ENCODE measurements at places on chromosomes 2 and 18.
A peak's percentile ranks its signal among the peaks of the same experiment; 100 is the strongest.

- peak; percentile 47 for DNase-seq
Observed at GRCh38 chr2:39437522-39438296, 624 bp upstream of the MAP4K3 start.

DNA sequence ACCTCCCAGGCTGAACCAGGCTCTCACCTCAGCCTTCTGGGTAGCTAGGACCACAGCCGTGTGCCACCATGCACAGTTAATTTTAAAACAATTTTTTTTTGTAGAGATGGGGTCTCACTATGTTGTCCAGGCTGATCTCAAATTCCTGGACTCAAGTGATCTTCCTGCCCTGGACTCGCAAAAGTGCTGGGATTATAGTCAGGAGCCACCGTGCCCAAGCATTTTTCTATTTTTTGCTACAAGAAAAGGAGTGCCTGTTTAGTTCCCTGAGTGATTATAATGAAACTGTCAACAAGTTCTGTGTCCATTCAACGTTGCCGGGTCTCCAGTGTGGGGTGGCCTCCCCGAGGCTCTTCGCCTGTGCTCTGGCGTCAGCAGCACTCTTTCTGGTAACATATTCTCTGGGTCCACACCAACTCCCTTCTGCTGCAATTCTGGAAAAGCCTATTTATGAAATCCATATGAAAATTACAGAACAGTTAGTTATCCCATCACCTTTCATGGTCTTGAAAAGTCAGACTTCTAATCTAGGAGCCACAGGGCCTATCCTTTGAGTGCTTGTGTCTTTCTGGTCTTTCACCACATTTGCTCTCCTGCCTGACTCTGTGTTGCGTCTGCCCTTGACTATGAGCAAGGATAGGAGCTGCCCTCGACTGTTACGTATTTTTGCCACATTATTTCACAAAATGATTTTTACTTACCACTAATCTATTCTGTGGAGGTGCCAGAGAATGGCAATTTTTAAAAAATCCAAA lies 172.7 kb downstream of the SOCS6 start:
- DNase-seq, result no peak

DNA sequence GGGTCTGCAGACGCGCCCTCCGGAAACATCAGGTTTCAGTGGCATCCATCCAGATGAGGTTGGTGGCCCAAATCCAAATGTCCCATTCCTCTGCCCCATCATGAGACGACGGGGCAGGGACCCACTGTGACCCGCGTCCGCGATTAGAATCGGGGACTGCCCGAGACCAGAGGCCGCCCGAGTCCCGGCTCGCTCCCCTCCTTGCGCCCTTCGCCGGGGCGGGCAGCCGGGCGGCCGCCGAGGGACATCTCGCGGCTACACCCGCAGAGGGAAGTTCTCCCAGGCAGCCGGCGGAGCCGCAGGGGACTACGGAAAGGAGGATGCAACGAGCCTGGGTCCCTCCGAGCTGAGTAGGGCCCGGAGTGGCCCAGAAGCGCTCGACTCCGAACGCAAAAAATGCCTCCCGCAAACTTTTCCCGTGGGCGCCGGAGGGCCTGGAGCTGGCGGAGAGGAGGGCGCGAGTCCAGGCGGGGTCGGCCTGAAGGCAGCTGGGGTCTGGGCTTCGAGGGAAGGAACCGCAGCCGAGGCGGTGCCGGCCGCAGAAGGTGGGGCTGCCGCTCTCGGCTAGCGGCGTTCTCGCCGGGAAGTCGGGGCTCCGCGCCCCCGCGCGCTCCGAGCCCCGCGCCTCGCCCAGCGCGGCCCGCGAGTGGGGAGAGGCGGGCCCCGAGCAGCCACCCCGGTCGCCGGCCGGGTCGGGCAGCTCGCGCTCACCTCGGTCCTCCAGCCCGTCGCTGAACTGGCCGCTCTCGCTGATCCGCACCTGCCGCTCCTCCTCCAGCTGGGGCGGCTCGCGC lies 580 bp downstream of the TMEM163 start:
- DNase-seq, result no peak

GRCh38 chr2:191318729-191319078 lies 73.5 kb downstream of the MYO1B start:
- DNase-seq, result no peak

DNA sequence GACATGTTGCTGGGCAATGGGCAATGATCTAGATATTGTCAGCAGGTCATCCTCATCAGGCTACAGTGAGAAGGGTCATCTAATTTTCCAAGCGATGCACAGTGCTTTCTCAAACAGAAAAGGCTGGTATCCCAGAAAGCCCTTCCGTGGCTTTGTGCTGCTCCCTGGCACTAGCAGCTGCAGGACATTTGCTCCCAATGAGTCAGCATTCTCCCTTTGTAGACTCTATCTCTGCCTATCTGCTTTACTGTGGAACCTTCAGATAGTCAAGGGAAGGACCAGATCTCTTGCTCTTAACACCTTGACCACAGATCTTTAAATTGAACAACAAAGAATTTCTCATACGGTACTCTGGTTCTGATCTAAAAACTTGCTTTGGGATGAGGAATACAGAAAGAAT lies 101.4 kb downstream of the CDH2 start:
- DNase-seq, result no peak

GRCh38 chr18:59059140-59059539 lies 80.5 kb upstream of the SEC11C start:
- no peak for DNase-seq

- no peak for DNase-seq
Observed at GRCh38 chr2:10159086-10159485, 36.5 kb downstream of the RRM2 start.

DNA sequence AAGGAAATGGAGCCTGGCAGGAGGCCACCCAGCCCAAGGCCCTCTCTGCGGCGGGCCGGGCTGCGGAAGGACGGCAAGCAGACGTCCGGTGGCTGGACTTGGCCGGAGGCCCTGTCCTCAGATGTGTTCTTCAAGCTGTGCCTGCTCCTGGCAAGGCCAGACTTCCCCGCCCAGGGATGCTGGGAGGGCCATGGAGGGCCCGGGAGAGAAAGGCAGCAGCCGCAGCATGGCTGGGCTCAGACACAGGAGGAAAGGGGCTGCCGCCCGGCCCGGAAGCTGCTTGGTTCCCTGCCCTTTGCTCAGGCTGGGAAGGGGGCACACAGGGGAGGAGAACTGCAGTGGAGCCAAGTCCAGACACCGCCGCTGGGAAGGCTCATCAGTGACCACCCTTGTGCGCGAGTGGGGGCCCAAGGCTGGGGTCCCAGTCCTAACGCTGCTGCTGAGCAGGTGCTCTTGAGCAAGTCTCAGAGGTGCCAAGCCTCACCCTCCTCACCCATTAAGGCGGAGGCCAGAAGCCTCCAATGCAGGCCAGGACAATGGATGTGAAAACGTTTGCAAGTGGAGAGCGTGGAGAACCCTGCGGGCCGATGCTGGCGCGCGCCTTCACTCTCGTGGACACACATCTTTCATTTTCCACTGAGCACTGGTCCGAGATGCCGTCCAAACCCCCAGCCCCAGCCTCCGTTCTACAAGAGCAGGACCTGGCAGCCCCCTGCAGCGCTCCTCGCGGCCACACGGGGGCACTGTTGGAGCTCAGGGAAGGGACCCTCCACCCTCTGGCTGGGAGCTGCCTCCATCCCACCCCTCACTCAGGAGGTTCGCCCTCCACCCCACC lies 7.9 kb downstream of the CROCC2 start:
- DNase-seq, result peak; percentile 75

DNA sequence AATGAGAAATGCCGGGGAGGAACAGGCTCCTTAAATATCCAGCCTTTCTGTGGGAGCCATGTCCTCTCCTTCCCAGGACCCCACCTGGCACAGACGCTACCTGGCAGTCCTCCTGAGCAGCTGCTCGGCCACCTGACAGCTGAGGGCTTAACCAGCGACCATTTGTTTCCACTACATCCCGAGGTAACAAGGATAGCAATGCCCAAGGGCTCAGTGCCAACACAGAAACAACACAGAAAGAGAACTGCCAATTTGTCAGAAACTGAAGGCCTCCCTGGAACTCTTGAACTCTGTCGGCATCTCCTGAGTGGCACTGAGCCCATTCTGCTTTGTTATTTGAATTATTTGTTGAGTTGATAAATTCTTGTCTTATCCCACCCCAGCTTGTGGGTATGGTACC lies 122.2 kb upstream of the ARHGAP28 start:
- DNase-seq, result no peak

GRCh38 chr2:209425471-209426071 lies 1.7 kb downstream of the MAP2 start:
- peak; percentile 36 for DNase-seq

GRCh38 chr2:233428438-233428837 lies 74.1 kb downstream of the DGKD start:
- DNase-seq, result no peak

- no peak for DNase-seq
Observed at GRCh38 chr2:67772216-67773170, 290.3 kb downstream of the C1D start.

DNA sequence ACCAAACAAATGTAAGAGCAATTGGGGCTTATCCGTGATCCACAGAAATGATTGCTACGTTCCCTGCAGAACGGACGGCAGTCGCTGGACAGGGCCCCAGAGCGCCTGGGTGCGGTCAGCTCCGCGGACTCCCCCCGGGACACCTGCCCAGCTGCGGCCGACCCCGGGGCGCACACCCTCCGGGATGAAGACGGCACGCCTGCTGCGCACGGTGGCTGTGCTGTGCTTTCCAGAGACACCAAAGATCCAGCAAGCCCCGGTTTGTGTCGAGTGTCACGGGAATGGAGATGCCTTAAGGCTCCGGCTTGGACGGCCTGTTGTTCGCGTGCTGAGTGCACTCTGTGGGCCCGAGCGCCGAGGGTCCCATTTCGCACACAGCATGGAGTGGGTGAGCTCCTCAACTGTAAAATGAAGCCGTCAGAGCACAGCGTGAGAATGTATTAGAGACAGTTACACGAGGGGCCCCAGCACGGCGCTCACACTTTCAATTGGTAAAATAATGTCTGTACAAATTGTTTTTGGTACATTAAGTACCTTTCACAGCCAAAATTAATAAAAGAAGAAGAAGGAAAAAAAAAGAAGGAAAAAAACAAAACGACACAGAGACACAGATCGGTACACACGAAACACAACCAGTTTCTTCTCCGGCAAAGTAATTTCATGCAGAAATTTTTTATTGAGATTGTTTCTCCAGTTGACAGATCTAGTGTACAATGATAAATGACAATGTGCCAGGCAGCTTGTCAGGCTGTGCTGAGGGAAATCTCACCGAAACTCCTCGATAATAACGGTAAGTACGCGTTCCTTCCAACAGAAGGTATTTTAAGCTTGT lies 615.8 kb upstream of the SALL3 start:
- no peak for DNase-seq

GRCh38 chr2:51424418-51424817 lies 392.5 kb upstream of the NRXN1 start:
- no peak for DNase-seq

- DNase-seq, result no peak
Observed at GRCh38 chr2:67225287-67225973, 171.7 kb upstream of the ETAA1 start.

- DNase-seq, result no peak
Observed at GRCh38 chr18:67581178-67581577, 64.7 kb upstream of the DSEL start.

DNA sequence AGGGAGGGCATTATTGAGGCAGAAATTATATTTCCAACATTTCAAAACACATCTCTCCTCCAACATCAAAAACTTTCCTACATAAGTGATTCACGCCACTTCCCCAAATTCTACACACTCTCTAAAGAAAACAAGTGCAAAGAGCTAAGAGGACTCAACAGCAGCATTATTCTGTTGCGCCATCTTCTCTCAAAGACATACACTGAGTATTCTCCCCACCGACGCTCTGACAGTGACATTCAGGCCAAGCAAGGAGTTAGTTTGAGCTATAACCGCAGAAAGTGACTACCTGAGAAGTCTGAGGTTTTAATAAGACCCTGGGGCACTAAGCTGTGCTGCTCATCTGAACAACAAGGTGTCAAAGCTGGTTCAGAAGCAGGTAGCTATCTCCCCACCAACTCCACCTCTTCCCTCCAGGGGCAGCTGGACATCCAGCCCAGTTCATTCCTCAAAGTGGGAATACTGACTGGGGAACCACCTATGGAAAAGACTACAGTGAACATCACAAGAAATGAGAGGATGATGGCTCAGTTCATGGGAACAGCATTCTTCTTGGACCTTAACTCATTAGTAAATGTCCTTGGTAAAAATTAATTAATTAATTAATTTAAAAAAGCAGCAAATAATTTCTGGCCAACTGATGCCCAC lies 309.5 kb upstream of the CCDC68 start:
- DNase-seq, result no peak

- DNase-seq, result peak; percentile 49
Observed at GRCh38 chr18:50879302-50880118, 592 bp downstream of the ME2 start.

GRCh38 chr2:29134933-29135332 lies 19.7 kb downstream of the CLIP4 start:
- DNase-seq, result no peak

GRCh38 chr18:48905513-48905912 lies 45.3 kb downstream of the SMAD7 start:
- no peak for DNase-seq

GRCh38 chr2:67516899-67517530 lies 119.9 kb downstream of the ETAA1 start:
- DNase-seq, result no peak

GRCh38 chr2:236671896-236672562 lies 102.4 kb downstream of the ACKR3 start:
- no peak for DNase-seq

DNA sequence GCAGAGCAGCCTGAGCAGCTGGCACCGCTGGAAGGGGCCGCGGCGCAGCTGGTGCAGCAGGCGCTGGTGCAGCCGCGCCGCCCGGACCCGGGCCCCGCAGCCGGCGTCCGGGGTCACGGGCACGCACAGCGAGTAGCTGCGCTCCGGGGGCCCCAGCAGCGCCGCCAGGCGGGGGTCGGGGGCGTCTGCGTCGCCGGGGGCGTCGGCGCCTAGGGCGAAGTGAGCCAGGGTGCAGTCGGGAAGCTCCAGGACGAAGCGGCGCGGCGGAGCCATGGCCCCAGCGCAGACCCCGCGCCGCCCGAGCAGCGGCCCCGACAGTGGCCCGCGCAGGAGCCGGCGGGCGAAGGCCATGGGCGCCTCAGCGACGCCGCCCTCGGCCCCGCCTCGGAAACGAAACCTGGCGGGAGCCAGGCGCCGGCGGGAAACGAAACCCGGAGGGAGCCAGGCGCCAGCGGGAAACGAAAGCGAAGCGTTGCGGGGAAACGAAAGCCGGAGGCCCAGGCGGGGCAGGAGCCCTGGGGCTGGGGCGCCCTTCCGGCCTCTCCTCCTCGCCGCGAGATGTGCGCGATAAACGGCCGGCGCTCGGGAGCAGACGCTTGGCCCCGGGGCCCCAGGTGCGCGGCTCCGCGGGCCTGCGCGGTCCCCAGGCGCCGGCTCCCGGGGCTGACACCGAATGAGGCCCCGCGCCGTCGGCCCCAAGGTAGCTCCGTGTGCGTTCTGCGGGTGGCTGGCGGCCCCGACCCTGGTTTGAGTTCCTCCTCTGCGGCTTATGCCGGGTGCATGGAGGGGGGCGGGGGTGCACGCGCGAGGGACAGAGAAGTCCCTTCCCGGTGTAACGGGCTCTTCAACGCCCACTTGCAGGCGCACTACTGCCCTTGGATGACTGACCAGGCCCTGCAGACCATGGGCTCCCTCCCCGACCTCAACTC lies at the start of gene CMPK2:
Gene CMPK2 (minus strand): TSS at position 562 of the 929 bp plus-strand sequence. CDS start 211 bp downstream, at position 351.
- no peak for DNase-seq

Measured in dermis microvascular lymphatic vessel endothelial cell (primary cell).